Amygdala (tissue), 56 donors: ENCODE measurements at places on chromosomes 3 and 15.

DNA sequence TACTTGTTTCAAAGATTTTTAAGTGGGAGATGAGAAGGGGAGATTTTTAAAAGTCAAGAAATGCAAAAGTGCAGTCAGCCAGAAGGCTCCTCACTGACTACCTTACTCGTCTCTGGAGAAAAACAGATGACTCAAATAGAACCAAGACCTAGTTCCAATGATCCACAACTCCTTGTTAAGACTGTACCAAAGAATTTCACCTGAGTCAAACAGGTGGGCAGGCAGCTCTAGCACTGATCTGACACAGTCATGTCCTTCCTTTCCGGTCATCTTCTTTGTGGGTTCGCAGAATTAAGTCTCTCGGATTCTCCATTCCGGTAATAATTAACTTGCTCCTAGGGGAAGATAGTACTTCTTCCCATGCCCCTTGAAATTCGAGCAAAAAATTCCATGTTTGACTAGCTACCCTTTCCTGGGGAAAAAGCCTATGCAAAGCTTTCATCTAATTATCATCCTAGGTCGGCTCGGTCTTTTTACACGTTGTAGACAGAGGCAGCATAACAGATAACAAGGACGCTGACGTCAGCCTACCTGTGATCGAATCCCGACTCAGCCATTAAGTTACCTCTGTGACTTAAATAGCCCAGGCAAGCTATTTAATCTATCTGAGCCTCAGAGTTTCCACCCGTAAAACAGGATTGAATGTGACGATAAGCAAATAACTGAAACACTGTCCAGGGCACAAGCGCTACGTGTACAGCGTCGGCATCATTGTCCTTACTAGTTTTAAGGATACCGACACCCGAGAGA is 758 bp downstream of the SELENOK start:
- DNase-seq, result no peak

GRCh38 chr3:125231895-125232294 is 19.3 kb upstream of the SLC12A8 start:
- DNase-seq, result no peak

- DNase-seq, result no peak
Measured at GRCh38 chr3:194874783-194875182, 189.1 kb downstream of the FAM43A start.

- DNase-seq, result no peak
Measured at GRCh38 chr3:110343945-110344344, 727.7 kb upstream of the NECTIN3 start.

DNA sequence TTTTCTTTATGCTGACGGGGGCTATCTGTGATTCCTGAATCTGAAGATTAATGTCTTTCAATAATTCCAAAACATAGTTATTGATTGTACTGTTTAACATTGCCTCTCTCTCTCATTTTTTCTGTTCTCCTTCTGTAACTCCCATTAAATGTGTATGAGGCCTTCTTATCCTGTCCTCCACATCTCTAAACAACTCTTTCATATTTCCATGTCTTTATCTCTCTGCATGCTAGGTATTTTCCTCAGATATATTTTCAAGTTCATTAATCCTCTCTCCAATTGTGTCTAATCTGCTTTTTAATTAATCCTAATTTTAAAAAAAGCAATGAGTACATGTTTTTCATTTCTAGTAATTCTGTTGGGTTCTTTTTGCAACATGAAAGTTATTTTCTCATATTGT is 173.2 kb downstream of the TLE3 start:
- no peak for DNase-seq

GRCh38 chr3:38354588-38355330 is 8.2 kb downstream of the XYLB start:
- DNase-seq, result no peak

DNA sequence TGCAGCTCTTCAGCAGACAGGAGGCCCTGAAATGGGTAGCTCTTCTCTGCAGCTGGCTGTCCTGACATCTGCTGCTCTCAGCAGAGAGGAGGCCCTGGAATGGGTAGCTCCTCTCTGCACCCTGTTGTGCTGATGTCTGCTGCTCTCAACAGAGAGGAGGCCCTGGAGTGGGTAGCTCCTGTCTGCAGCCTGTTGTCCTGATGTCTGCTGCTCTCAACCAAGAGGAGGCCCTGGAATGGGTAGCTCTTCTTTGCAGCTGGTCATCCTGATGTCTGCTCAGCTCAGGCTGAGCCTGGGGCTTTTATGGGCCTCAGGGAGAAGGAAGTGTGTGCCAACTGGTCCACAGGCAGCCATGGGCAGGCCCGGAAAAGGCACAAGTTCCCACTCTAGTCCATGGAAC is 66.6 kb downstream of the PIK3CB start:
- DNase-seq, result no peak

- DNase-seq, result no peak
Measured at GRCh38 chr3:113405180-113405579, 36.1 kb downstream of the CFAP44 start.

- no peak for DNase-seq
Measured at GRCh38 chr3:114393367-114394072, 99.7 kb downstream of the TIGIT start.

DNA sequence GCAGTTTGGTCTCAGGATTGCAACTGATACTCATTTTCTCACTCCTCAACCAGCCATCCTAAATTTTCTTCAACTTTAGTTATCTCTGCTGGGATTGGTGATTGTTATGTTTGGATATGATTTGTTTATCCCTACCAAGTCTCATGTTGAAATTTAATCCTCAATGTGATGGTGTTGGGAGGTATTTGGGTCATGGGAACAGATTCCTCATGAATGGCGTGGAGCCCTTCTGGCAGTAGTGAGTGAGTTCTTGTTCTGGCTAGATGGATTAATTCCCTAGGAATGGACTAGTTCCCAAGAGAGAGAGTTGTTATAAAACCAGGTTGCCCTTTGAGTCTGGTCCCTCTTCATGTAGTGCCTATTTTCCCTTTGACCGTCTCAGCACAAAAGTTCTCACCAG is 399.9 kb downstream of the SQOR start:
- DNase-seq, result no peak

- no peak for DNase-seq
Measured at GRCh38 chr3:63679186-63679585, 26.7 kb downstream of the SNTN start.

DNA sequence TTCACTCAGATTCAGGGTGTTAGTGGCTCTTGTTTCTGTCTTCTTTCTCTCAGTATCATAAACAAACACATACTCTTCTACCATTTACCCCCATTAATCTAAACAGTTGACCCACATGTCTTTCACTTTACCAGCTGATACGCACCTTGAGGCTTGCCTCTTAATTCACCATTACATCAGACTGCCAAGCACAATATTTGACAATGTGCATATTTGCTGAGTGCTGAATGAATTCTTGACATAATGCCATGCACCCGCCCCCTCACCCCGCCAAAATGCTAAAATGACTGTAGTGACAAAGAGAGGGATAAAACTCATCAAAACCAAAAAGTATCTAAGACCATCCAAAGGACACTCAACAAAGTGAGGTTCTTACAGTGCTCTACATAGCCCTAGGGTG is 57.4 kb downstream of the NGLY1 start:
- DNase-seq, result no peak

DNA sequence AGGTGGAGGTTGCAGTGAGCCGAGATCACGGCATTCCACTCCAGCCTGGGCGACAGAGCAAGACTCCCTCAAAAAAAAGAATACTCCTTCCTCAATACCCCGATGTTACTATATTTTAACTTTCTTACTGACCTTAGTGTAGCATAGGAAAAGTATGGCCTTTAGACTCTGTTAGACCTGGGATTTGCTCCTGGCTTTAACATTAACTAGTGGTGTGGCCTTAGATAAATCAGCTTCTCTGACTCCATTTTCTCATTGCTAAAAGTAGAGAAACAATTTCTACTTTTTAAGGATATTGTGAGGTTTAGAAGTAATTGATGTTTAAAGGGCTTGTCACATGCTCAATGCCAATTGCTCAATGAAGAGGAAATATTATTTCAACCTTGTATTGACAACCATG is 7.6 kb upstream of the IL1RAP start:
- DNase-seq, result no peak

DNA sequence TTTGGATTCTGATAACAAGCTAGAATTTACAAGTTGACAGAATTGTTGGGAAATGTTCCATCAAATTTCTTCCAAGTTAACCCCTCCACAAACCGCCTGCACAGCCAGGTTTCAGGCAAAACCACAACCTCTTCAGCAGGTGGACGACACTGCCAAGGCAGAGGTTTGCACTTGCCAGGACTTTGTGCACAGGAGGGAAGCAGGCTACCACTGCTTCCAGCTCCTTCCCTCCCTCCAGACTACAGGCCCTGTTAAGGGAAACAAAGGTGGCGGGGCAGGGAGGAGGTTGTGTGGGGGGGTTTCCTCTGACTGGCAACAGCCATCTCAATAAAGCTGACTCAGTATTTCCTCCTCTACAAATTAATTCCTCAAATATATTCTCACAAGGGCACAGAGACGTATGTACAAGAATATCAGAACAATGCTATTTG is 42.2 kb downstream of the TBC1D2B start:
- no peak for DNase-seq

DNA sequence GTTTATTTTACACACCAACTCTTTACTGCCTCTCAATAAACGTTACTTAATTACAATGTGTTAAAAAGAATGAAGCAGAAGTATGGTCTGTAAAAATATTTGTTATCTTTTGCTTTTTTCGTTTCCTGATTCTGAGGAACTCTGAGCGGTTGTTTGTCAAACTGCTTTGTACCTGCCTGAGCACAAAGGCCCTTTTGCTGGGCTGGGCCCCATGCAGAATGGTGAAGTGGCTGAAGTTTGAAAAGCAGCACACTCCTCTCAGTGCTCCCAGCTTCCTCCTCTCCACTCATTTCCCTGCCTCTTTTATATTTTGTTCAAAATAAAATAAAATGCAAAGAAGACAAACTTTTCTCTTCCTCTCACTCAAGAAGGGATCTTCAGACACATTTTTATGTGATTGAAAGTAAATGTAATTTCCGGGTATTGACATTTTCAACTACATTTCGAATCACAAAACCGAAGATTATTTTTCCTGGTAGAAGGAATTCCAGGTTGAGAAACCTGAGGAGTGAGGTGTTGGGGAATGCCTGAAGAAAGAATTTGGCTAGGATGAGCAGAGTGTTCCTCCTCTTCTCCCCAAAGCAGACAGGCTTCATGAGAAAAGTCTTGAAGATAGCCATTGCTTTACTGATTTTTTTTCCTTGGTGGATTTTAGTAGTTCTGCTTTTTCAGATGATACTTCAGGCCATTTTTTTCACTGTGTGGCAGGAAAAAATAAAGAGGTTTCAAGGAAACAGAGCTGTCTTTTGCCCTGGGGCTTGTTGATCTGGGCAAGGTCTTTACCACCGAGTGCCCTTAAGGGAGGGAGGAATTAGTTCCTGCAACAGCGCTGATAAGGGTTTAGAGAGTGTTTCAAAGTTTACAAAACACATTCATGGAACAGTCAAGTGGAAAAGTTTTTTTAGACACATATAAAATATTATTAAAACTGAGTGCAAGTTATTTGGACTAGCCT is 229.8 kb downstream of the NFKBIZ start:
- DNase-seq, result no peak

DNA sequence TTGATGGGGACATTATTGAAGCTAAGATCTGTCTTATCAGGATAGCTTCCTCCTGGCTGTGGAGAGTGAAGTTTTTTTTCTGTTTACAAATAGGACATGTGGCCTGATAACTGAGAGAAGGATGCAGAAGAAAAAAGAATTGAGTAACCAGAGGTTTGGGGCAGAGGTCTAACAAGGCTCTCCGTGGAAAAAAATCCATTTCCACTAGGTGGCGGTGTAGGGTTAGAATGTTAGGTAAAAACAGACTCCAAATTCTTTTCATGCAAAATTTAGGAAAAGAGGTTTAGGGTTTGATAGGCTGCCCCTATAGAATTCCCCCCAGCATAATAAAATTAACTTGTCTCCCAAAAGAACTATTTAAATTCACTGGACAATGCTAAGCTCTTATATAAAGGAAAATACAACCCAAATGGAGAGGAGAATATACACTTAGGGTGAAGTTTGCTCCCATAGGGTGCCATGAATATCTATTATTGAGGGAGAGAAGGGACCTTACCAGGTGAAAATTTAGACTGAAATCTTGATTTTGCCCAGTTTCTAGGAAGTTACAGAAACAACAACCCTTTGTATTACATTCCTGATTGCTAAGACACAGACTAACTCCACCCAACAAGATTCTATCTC is 1560.4 kb downstream of the OTOL1 start:
- DNase-seq, result no peak

DNA sequence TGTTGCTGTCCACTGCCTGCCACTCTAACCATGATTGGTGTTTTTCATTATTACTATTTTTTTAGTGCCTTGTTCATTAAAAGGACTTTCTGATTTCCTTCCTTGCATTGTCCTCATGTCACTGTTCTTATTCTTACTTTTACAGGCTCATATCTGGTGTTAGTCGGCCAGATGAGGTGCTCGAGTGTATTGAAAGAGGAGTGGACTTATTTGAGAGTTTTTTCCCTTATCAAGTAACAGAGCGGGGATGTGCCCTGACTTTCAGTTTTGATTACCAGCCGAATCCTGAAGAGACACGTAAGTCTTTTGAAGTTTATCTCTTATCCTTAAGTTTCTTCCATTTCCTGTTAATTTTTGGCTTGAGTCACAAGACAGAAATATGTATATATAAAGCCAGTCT is 23.2 kb downstream of the QTRT2 start:
- DNase-seq, result no peak

DNA sequence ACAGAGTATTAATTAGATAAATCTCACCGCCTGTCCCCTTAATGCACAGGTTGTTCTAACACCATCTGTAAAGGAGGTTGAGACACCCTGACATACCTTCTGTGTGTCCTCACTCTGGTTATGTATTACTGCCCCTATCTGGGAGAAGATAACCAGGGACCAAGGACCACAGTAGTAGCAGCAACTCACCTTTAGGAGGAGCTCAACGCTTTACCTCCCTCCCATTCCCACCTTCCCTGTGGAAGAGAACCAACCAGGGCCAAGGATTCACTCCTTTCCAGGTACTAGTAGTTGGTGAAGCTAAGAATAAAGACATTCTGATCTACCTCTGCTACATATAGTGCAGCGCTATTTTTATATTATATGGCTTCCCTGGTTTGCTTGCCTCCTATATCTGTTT is 232.6 kb downstream of the MEX3B start:
- no peak for DNase-seq

DNA sequence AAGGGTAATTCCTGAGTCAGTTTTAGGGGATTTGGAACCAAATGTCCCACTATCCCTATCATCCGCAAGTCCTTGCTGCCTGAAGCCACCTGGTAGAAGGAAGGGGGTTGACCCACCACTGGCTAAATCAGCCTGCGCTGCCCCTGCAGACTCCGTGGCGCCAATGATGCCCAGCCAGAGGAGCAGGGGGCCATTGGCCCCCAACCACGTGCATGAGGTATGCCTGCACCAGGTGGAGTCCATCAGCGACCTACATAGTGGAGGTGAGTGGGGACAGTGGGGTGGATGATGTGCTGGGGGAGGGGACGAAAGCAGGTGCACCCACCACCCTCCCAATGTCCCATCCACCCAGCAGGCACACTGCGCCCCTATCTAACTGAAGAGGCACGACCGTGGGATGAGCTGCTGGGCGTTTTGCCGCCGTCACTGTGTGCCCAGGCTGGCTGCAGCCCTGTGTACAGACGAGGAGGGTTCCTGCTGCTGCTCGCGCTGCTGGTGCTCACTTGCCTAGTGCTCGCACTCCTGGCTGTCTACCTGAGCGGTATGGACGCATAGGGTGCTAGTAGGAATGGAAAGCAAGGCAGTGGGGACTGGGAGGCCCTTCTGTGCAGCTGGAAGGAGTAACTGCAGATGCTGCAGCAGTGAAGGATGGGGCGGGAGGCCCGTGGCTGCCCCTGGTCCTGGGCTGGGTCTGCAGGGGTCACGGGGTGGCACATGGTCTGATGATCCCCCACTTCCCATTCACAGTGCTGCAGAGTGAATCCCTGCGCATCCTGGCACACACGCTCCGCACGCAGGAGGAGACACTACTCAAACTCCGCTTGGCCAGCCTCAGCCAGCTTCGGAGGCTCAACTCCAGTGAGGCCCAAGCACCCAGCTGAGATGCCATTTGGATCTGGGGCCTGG is 5.7 kb downstream of the IFRD2 start:
- no peak for DNase-seq
